ENCODE measurements at places on chromosomes 6 and 20.
A peak's percentile ranks its signal among the peaks of the same experiment; 100 is the strongest.

DNA sequence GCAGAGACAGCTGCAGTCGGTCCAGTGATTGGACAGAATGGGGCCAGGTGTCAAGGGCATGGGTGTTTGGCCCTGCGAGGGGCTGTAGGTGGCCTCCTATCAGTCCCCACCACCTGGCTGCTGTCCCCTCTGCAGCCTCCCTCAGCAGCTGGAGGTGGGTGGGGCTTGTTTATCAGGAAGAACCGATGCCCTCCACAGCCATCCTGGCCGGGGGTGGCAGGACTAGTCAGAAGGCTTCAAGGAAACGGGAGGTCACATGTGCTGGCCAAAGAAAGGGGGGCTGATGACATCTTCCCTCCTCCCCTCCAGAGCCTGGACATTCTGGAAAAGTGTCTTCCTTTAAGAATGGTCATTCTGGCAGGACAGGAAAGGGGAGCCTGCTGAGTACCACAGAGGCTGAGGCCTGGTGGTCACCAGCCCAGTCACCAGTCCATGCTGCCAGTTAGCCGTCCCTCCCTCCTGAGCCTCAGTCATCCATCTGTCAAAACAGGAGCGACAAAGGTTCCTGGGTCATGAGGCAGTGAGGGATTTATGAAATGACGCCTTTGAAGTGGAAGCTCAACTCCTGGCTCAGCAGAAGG, 4.1 kb downstream of the FAM210B start:
- DNase-seq = no peak

DNA sequence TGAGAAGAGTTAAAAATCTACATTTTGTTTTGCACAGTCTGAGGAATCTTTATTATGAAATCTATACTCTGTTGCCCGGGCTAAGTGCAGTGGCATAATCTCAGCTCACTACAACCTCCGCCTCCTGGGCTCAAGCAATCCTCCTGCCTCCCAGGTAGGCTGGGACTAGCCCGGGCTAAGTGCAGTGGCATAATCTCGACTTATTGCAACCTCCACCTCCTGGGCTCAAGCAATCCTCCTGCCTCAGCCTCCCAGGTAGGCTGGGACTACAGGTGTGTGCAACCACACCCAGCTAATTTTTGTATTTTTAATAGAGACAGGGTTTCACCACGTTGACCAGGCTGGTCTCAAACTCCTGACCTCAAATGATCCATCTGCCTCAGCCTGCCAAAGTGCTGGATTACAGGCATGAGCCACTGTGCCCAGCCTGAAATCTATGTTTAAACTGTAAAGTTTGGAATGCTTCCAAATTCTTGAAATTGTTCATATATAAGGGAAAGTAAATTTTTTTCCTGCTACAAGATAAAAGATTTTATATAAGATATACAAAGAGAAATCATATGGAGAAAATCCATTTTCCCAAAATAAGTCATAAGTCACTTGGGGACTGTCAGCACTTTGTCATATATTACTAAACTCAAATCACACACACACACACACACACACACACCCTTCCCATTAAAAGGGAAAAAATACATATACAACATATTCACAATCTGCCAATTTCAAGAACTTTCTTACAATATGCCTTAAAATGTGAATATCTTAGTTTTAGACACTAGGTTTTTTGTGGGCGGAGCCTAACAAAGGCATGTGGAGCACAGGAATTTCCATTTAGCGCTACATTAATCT, 19.4 kb downstream of the PTPRK start:
- no peak for DNase-seq

- no peak for DNase-seq
Measured at GRCh38 chr20:13554076-13554475, 84.7 kb downstream of the TASP1 start.

DNA sequence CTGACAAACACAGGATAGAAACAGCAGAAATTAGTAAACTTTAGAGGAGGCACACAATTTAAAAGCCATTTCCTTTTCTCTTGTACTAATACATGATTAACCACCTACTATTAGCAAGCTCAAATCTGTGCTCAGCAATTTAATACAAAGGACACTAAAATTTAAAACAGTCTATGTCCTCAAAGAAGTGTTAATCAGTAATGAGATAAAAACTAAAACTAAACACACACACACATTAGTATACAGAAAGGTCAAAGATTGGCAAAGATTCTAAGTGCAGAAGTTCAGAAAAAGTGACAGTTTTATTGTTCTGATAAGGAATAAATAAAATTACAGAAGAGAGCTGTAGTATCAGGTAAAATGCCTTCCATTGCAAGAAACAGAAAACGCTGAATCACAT, 73.9 kb upstream of the RUNX2 start:
- DNase-seq = no peak

DNA sequence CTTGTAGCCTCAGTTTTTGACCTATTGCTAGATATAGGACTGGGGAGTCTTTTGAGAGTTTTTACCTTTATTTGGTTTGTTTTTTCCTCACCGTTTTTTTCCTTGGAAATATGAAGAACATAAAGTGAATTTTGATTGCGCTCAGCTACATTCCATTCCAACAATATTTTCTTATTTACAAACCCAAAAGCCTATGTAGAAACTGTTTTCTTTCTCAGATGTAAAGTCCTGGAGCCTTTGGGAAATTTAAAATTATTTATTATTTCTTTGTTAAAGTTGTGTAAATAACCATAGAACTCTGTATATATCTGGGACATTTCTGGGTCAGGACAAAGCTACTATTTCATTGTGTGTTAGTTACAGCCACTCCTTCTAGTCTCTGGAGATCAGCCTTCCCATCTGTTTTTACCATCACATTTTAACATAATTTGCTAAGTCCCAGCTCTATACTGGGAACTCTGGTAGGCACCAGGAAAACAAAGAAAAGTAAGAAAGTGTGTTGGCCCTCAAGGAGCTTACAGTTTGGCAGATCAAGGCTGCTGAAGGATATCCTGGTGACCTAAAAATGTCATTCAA, 68.8 kb downstream of the JAG1 start:
- DNase-seq = no peak

- DNase-seq = peak; percentile 80
Measured at GRCh38 chr20:62426699-62427131, 624 bp downstream of the RBBP8NL start.

All from stomach (tissue), 19 donors.